ENCODE measurements at places on chromosomes 13 and 19. TPM values are rescaled to one million over a fixed set of nuclear protein-coding genes. Genes with fewer than 3 reads are reported as not detected.
A peak's percentile ranks its signal among the peaks of the same experiment; 100 is the strongest.

ZNF227 gene
- total RNA-seq: 15.1 TPM

PLVAP gene
- not detected for total RNA-seq

PCDH17 gene
- total RNA-seq: not detected

SCEL gene
- total RNA-seq: not detected

GRCh38 chr13:99151516-99151915 is 49.1 kb upstream of the UBAC2 start:
- no peaks in the 10 kb centered on the region for H3K27me3 ChIP-seq
- H3K36me3 ChIP-seq: no peaks in the 10 kb centered on the region
- DNase-seq: peak; percentile 84
- H3K4me1 ChIP-seq: peaks cover 18% of the 10 kb centered on the region

- no peak overlapping the region for H3K27ac ChIP-seq
- DNase-seq: no peak
- no peaks in the 10 kb centered on the region for H3K36me3 ChIP-seq
- no peak overlapping the region for H3K4me3 ChIP-seq
- H3K27me3 ChIP-seq: no peaks in the 10 kb centered on the region
These were observed 31.3 kb downstream of the UBL3 start for GRCh38 chr13:29819143-29819542.

DNA sequence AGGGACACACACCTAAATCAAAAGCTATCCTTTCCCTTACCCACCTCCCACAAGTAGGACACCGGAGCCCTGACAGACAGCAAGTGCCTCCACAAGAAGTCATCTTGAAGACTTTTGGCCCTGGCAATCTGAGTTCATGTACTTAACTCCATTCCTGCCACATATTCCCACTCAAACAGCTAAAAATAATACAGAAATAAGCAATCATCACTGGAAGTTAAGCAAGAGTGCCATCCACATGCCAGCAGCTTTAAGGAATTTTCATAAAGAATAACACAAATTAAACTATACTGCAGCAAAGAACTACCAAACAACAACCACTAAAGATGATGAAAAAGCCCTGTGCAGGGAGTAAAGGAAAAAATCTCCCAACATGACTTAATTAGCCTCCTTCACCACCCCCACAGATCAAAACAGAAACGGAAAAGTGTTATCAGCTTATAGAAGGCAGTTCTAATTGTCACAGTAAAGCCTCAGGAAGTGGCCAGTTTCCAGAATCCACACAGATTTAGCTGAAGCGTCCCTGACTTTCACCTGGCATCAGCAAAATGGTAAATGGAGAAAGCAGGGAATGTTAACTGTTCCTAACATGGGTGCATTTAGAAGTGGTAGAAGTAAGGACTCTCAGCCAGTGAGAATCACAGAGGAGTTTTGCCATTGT is 343.9 kb downstream of the TBC1D4 start:
- no peak overlapping the region for H3K27ac ChIP-seq
- H3K4me3 ChIP-seq: no peak overlapping the region
- H3K4me1 ChIP-seq: peaks cover 15% of the 10 kb centered on the region
- no peak for DNase-seq

GRCh38 chr13:48222358-48223301 is 10.4 kb upstream of the ITM2B start:
- H3K27me3 ChIP-seq: no peaks in the 10 kb centered on the region
- H3K36me3 ChIP-seq: no peaks in the 10 kb centered on the region
- peak; percentile 65 for DNase-seq
- peaks cover 33% of the 10 kb centered on the region for H3K4me1 ChIP-seq

- H3K36me3 ChIP-seq: no peaks in the 10 kb centered on the region
- no peaks in the 10 kb centered on the region for H3K27me3 ChIP-seq
- H3K4me1 ChIP-seq: peaks cover 14% of the 10 kb centered on the region
- H3K27ac ChIP-seq: no peak overlapping the region
- no peak overlapping the region for H3K4me3 ChIP-seq
- no peak for DNase-seq
These were observed 19.6 kb downstream of the FRY start for GRCh38 chr13:32051156-32051555.

DNA sequence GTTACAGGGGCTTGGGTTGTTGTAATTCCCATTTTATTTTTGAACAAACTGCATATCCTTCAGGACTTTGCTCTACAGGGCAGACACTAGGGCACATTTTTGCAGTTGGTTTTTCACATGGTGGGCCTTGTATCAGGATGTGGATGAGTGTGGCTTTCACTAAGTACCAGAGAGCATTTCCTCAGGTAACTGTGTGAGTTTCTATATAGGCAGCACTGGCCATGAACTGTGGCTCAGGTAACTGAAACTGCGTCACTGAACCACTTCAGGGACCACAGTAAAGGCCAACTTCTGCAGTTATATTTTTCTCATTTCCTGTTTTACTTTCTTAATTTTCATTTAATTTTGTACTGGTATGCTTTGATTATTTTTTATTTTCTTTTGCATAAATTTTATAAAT is 166.5 kb downstream of the ZNF486 start:
- H3K4me3 ChIP-seq: no peak overlapping the region
- DNase-seq: no peak
- H3K27me3 ChIP-seq: no peaks in the 10 kb centered on the region
- H3K4me1 ChIP-seq: no peaks in the 10 kb centered on the region
- H3K27ac ChIP-seq: no peak overlapping the region

DNA sequence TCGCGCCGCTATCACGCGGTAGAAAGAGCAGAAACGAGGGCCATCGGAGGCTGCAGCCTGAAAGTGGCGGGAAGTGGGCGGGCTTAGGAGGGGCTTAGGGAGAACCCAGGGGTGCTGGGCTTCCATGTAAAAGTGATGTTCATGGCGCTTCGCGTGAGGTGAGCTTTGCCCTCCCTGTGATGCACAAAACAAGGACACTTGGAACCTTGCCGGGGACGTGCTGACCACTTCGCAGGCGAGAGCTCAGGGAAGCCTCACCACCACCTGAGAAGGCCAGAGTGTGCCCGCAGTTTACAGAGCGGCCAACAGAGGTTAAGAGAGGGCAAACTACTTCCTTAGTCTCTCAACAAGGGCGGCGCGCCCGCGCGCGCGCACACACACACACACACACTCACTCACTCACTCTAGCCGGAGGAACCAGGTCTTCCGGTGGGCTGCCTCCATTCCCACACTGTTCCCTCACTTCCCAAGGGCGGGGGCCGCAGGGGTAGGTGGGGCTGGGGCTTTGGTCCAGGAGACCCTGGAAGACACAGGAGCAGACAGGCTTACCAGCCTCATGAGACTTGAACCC is 651 bp downstream of the GAPDHS start:
- no peaks in the 10 kb centered on the region for H3K36me3 ChIP-seq
- H3K27me3 ChIP-seq: peaks cover 46% of the 10 kb centered on the region
- H3K4me3 ChIP-seq: no peak overlapping the region
- no peaks in the 10 kb centered on the region for H3K4me1 ChIP-seq
- H3K27ac ChIP-seq: no peak overlapping the region
- no peak for DNase-seq

GRCh38 chr19:31627620-31628365 is 278.6 kb upstream of the TSHZ3 start:
- H3K4me3 ChIP-seq: no peak overlapping the region
- no peaks in the 10 kb centered on the region for H3K27me3 ChIP-seq
- H3K27ac ChIP-seq: no peak overlapping the region
- no peaks in the 10 kb centered on the region for H3K36me3 ChIP-seq
- no peaks in the 10 kb centered on the region for H3K4me1 ChIP-seq

DNA sequence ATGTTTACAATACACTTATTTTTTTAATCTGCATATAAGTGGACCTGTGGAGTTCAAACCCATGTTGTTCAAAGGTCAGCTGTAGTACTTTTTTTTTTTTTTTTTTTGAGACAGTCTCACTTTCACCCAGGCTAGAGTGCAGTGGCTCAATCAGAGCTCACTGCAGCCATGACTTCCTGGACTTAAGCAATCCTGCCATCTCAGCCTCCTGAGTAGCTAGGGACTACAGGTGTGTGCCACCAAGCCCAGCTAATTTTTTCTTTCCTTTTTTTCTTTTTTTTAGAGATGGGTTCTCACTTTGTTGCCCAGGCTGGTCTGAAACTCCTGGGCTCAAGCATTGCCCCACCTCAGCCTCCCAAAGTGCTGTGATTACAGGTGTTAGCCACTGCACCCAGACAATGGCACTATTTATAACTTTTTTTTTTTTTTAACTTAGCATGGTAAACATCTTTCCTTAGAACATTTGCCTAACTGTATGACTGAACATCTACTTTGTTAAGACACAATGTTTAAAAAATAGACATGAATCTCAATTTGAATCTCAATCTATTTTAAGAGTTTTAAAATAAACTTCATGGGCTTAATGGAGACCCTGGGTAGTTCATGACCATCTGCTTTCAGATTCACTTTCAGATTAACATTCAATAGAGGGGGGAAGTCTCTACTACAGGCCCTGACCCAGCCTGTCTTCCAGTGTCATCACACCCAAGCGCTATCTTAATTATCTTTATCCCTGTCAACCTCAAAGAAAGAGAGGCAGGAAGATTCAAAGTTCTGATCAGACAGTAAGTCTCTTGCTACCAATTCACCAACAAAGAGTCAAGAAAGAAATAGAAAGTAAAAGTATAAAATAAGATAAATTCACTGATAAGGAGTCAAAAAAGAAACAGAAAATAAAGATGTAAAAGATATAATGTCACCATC is 97.7 kb upstream of the DOCK9 start:
- DNase-seq: no peak
- H3K27ac ChIP-seq: no peak overlapping the region
- peaks cover 30% of the 10 kb centered on the region for H3K36me3 ChIP-seq
- H3K4me3 ChIP-seq: no peak overlapping the region
- H3K4me1 ChIP-seq: peaks cover 4% of the 10 kb centered on the region

DNA sequence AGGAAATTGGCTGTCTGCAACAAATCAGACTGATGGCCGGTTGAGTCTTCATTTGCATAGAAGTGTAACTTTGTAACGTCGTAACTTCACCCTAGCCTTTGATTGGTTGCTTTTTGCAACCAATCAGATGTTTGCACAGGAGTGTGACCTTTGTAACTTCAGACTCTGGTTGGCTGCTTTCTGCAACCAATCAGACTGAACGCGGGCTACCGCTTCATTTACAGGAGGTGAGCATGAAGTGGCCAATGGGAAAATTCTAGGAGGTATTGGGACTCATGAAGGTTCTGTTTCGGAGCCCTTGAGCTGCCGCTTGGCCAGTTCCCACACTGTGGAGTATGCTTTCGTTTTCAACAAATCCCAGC is 441 bp upstream of the ZNF559 start:
- H3K27me3 ChIP-seq: no peaks in the 10 kb centered on the region
- peaks cover 6% of the 10 kb centered on the region for H3K4me1 ChIP-seq
- H3K27ac ChIP-seq: peak overlapping the region; percentile 38
- H3K4me3 ChIP-seq: peak overlapping the region; percentile 59
- peaks cover 3% of the 10 kb centered on the region for H3K36me3 ChIP-seq

DNA sequence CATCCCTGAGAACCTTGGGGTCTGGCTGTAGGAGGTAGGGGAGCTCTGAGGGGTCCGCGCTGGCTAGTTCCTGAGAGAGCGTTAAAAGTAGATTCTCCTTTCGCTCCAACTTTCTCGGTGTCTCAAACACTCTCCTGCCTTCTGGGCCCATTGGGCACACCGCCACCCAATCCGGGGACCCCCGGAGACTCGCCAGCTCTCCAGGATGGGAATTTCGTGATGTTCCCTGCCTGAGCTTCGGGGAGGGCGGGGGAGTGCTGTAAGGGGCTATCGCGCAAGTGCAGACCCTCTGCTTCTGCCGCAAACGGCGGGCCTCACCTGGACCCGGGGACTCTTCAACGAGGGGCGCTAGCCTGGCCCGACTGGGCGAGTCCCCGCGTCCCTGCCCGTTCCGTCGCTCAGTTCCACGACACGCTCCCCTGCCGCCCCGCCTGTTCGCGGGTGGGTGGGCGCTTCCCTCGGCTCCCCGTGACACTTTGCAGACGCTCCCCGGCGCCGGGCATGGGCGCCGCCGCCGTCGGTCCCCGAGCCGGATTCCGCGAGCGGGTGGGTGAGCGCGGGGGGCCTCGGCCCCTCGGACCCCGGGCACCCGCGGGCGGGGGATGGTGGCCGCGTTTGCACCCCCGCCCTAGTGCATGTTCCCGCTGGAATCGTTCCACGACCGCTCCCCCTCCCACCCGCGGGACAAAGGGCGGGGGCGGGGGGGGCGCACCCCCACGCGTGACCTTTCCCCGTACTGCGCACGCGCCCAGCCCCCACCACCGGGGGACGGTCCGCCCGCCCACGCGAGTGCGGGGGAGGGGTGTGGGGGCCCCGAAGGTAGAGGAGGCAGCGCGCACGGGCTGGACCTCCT is at the start of gene CCDC106:
TSS of gene CCDC106 (plus strand) at position 481 of the 853 bp plus-strand sequence. CDS start 835 bp downstream, outside the sequence.
- peaks cover 27% of the 10 kb centered on the region for H3K4me1 ChIP-seq
- DNase-seq: peak; percentile 69
- H3K27ac ChIP-seq: no peak within 1 kb of the TSS
- H3K4me3 ChIP-seq: peak within 1 kb of the TSS; percentile 57

DNA sequence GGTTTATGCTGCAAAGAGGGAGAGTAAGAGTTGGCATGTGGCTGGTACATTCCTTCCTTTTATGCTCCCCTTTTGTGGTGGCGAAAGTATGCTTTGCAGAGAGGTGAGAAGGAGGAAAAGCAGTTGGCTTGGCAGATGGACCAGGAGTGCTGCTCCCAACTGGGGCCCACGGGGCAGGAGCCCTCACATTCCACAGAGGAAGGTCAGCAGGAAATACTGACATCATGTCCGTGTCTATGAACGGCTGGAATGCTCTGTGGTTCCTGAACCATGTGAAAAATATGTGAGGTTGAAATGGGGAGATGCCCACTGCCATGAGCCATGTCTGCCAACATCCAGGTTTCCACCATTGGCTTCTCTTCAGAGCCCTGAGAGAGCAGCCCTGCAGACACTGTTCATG is 33.3 kb upstream of the GAS6 start:
- H3K27me3 ChIP-seq: no peaks in the 10 kb centered on the region
- peak overlapping the region; percentile 98 for H3K27ac ChIP-seq
- H3K4me3 ChIP-seq: no peak overlapping the region
- DNase-seq: peak; percentile 100
